ENCODE measurements at places on chromosomes 12 and 14. TPM values are rescaled to one million over a fixed set of nuclear protein-coding genes. Genes with fewer than 3 reads are reported as not detected.

DNA sequence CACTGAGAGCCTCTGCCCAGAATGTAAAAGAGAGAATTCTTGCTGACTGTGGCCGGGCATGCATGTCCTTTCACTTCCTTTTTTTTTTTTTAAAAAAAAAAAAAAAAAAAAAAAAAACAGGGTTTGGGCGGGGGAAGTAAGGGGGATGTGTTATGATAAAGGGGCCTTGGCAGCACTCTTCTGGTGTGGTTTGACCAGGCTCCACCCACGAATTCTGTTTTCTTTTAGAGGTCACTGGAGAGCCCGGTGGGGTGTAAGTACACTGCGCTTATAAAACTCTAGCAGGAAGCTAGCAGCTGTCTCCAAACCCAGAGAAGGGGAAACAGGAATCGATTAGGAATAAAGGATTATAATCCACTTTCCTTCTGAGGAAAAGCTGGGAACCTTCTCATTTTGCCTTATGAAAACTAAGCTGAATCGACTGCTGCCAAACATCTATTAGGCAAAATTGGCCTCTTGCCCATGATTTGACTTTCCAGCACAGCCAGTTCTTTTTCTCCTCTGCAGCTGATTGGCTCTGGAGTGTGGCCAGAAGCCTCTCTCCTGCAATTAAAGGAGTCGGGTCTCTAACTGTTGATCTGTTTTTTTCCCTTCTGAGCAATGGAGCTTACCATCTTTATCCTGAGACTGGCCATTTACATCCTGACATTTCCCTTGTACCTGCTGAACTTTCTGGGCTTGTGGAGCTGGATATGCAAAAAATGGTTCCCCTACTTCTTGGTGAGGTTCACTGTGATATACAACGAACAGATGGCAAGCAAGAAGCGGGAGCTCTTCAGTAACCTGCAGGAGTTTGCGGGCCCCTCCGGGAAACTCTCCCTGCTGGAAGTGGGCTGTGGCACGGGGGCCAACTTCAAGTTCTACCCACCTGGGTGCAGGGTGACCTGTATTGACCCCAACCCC, 27.7 kb upstream of the HIGD1C start:
- peaks cover 14% of the 10 kb centered on the region for H3K4me1 ChIP-seq
- no peaks in the 10 kb centered on the region for H3K27me3 ChIP-seq
- peak overlapping the region; percentile 82 for H3K27ac ChIP-seq
- H3K36me3 ChIP-seq, result no peaks in the 10 kb centered on the region

- peak overlapping the region; percentile 40 for H3K27ac ChIP-seq
- no peaks in the 10 kb centered on the region for H3K27me3 ChIP-seq
- DNase-seq, result peak; percentile 58
- no peak overlapping the region for H3K4me3 ChIP-seq
- H3K36me3 ChIP-seq, result no peaks in the 10 kb centered on the region
- H3K4me1 ChIP-seq, result no peaks in the 10 kb centered on the region
Measured at GRCh38 chr12:50258167-50258551, 25.2 kb downstream of the LIMA1 start.

GRCh38 chr12:89895591-89895990, 187.0 kb upstream of the ATP2B1 start:
- H3K4me1 ChIP-seq, result no peaks in the 10 kb centered on the region
- H3K27ac ChIP-seq, result no peak overlapping the region

- DNase-seq, result no peak
- H3K4me1 ChIP-seq, result no peaks in the 10 kb centered on the region
- H3K27ac ChIP-seq, result no peak overlapping the region
- no peaks in the 10 kb centered on the region for H3K27me3 ChIP-seq
Measured at GRCh38 chr12:127398016-127398710, 868.8 kb upstream of the TMEM132C start.

HSPA2 gene
- total RNA-seq, result 9.9 TPM
